Sigmoid colon (tissue), 7 donors: ENCODE measurements at places on chromosomes 12 and 14. TPM values are rescaled to one million over a fixed set of nuclear protein-coding genes. Genes with fewer than 3 reads are reported as not detected.

The PIANP gene
- total RNA-seq: 0.55 TPM

GRCh38 chr14:33230021-33230420 is 291.3 kb downstream of the NPAS3 start:
- no peak overlapping the region for H3K4me3 ChIP-seq
- no peaks in the 10 kb centered on the region for H3K4me1 ChIP-seq
- DNase-seq: no peak
- H3K27ac ChIP-seq: no peak overlapping the region

- H3K36me3 ChIP-seq: no peaks in the 10 kb centered on the region
- H3K27ac ChIP-seq: no peak overlapping the region
- no peak for DNase-seq
- H3K27me3 ChIP-seq: no peaks in the 10 kb centered on the region
- peaks cover 32% of the 10 kb centered on the region for H3K4me1 ChIP-seq
Measured at GRCh38 chr14:55450124-55450523, 9.7 kb upstream of the TBPL2 start.

The TSHR gene
- not detected for total RNA-seq

- H3K4me3 ChIP-seq: no peak overlapping the region
- no peaks in the 10 kb centered on the region for H3K4me1 ChIP-seq
- H3K27ac ChIP-seq: no peak overlapping the region
- DNase-seq: no peak
- H3K27me3 ChIP-seq: no peaks in the 10 kb centered on the region
Measured at GRCh38 chr14:37452323-37452722, 142.7 kb downstream of the FOXA1 start.

DNA sequence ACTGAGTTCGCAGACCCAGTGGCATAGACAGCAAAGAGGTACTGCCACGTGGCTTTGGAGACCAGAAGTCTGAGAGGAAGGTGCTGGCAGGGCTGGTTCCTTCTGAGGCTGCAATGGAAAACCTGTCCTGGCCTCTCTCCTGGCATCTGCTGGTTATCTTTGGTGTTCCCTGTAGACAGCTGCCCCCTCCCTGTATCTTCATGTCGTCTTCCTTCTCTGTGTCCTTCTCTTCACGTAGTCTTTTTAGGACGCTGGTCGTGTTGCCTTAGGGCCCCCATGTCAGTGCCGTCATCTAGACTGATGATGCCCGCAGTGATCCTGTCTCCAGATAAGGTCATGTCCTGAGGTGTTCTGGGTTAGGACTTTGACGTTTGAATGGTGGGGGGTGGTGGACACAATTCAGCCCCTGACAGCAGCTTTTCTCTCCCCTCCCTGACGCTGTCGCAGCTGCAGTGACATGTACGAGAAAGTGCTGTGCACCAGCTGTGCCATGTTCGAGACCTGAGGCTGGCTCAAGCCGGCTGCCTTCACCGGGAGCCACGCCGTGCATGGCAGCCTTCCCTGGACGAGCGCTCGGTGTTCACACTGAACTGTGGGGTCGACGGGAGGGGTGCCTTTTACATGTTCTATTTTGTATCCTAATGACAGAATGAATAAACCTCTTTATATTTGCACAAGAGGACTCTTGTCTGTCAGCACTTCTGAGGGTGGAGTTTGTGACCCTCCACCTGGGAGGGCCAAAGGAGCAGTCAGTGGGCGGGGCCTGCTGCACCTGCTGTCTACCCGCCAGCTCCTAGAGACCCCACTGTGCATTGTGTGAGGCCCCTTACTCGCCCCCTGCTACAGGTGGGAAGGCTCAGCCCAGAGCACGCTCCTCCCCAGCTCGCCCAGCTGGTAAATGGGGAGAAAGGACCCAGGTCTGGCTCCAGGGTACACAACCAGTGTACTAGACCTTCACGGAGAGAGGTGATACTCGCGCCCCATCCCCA is 6.3 kb downstream of the SIVA1 start:
- no peak overlapping the region for H3K27ac ChIP-seq
- H3K27me3 ChIP-seq: no peaks in the 10 kb centered on the region
- peaks cover 1% of the 10 kb centered on the region for H3K4me1 ChIP-seq
- peaks cover 19% of the 10 kb centered on the region for H3K36me3 ChIP-seq
- no peak for DNase-seq
- H3K4me3 ChIP-seq: no peak overlapping the region

DNA sequence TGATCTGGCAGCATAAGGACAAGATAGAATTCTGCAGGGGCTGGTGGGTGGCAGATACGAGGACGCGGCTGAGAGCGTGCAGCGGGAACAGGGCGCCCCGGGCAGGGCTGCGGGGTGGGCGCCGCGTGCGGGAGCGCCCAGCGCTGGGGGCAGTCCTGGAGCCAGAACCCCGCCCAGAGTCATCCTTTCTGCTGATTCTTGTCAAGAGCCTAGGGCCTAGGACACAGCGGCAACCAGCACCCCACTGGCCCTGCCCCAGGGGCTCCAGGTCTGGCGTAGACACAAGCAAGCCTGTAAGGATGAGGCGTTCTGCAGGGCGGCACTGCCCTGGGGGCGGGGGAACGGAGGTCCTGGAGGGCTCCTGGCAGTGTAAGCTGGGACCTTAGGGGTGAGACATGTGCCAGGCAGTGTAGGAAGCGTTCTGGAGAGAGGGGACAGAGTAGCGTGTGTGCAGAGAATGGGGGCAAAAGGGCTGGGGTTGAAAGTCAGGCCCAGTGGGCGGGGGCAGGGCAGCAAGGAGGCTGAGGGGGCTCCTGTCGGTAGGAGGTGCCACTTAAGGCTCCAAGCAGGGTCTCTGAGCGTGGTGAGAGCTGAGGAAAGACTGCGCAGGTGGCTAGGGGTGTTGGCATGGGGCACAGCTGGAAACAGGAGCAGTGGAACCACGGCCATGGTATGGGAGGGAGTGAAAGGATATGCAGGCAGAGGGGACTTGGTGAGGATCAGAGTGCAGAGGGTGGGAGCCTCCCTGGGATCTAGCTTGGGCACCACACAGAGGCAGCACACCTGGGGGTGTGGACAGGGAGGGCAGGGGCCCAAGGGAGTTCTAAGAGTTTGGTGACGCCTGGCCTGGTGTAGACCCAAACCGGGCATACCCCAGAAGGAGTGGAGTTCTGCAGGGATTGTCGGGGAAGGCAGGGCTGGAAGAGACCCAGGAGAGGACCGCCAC is 845 bp upstream of the AHNAK2 start:
- H3K27me3 ChIP-seq: no peaks in the 10 kb centered on the region
- H3K36me3 ChIP-seq: no peaks in the 10 kb centered on the region
- H3K4me3 ChIP-seq: peak overlapping the region; percentile 47

- H3K27ac ChIP-seq: no peak overlapping the region
- no peaks in the 10 kb centered on the region for H3K36me3 ChIP-seq
- no peaks in the 10 kb centered on the region for H3K27me3 ChIP-seq
- H3K4me3 ChIP-seq: no peak overlapping the region
- H3K4me1 ChIP-seq: no peaks in the 10 kb centered on the region
Measured at GRCh38 chr14:69910871-69911270, 31.7 kb downstream of the SMOC1 start.

- H3K27ac ChIP-seq: no peak overlapping the region
- no peak overlapping the region for H3K4me3 ChIP-seq
- DNase-seq: no peak
- no peaks in the 10 kb centered on the region for H3K27me3 ChIP-seq
- no peaks in the 10 kb centered on the region for H3K4me1 ChIP-seq
- no peaks in the 10 kb centered on the region for H3K36me3 ChIP-seq
Measured at GRCh38 chr14:66442953-66443571, 43.1 kb upstream of the CCDC196 start.

- H3K4me1 ChIP-seq: no peaks in the 10 kb centered on the region
- DNase-seq: no peak
- no peaks in the 10 kb centered on the region for H3K27me3 ChIP-seq
- peaks cover 28% of the 10 kb centered on the region for H3K36me3 ChIP-seq
- no peak overlapping the region for H3K4me3 ChIP-seq
- no peak overlapping the region for H3K27ac ChIP-seq
Measured at GRCh38 chr14:75025082-75025481, 22.4 kb downstream of the EIF2B2 start.

DNA sequence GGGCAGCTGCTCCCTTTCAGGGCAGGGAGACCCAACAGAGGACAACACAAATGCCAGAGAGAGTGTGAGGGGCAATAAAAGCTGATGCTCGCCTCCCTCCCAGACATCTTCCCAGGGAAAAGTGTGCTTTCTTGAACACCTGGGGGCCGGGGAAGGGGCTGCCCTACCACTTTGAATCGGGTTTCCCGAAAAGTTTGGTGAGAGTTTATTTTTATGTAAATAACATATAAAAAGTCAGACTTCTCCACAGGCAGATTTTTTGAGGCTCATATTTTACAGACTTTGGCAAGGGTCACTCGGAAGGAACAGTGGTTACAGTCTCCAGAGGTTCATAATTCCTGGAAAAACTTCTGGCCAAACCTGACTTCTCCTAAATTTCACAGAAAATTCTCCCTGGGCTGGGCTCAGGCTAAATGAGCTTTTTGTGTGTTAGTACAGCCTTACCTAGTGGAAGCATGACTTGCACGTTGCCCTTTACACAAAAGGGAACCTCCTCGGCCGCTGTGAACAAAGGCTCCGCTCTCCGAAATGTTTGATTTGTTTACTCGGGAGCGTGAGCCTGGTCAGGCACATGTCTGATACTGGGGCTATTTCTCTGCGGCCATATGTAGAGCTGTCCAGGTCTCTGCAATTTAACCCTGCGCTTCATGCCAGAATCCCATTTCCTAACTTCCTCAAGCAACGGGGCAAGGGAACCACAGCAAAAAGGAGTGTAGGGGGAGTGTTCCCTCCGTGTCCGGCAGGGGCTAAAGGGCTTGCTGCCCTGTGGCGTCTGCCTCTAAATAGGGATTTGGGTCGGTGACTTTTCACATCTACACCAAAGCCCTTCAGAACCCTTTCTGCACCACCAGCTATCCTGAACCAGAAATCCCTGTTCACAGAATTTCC is 3.4 kb downstream of the RTL1 start:
- H3K4me3 ChIP-seq: no peak overlapping the region
- peaks cover 21% of the 10 kb centered on the region for H3K4me1 ChIP-seq
- H3K27me3 ChIP-seq: peaks cover 76% of the 10 kb centered on the region
- no peaks in the 10 kb centered on the region for H3K36me3 ChIP-seq

- no peak overlapping the region for H3K27ac ChIP-seq
- no peak for DNase-seq
- no peaks in the 10 kb centered on the region for H3K4me1 ChIP-seq
- H3K27me3 ChIP-seq: no peaks in the 10 kb centered on the region
- H3K4me3 ChIP-seq: no peak overlapping the region
Measured at GRCh38 chr12:13164921-13165616, 31.5 kb upstream of the EMP1 start.

The MYF5 gene
- not detected for total RNA-seq

- no peak overlapping the region for H3K27ac ChIP-seq
- H3K36me3 ChIP-seq: no peaks in the 10 kb centered on the region
- no peak overlapping the region for H3K4me3 ChIP-seq
- no peak for DNase-seq
- no peaks in the 10 kb centered on the region for H3K27me3 ChIP-seq
Measured at GRCh38 chr14:55688566-55688965, 108.6 kb downstream of the KTN1 start.

The APOF gene
- not detected for total RNA-seq

The KLRD1 gene
- 0.54 TPM for total RNA-seq

DNA sequence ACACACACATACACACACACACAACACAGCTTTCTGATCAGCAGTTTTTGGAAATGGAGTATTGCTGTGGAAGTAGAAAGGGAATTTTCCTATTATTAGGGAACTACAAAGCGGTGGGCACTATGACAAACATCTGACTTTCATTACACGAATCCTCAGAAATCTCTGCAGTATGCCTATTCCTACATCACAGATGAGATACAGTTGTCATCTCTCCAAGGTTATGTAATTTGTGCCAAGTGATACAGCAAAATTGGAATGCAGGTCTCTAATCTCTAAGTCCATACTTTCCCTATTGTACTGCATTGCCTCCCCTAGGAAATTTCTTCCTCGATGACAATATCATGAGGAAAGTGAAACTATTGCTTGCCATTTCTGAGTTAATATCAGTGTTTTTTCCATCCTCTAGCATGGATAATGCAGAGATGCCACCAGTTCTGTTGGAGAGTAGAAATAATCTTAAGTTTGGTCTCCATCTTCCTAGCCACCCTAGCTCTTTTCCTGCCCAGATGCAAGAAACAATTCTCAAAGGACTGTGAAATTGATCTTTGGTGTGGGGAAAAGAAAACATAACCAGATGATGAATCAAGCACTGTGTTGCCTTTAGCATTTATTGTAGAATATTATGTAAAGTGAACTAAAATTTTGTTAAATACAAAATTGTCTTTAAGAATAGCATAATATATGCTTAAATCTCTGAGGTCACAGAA is 94.7 kb downstream of the ERGIC2 start:
- DNase-seq: no peak
- H3K27ac ChIP-seq: no peak overlapping the region
- no peak overlapping the region for H3K4me3 ChIP-seq
